ENCODE measurements at places on chromosomes 2 and 18. TPM values are rescaled to one million over a fixed set of nuclear protein-coding genes. Genes with fewer than 3 reads are reported as not detected.

Gene SETBP1
- 2.7 TPM for total RNA-seq

Gene TRMT61B
- total RNA-seq, result 13.1 TPM

Gene LCT
- 0.13 TPM for total RNA-seq

Gene SERPINB10
- total RNA-seq, result not detected

Gene WDR54
- total RNA-seq, result 79.5 TPM

Gene CGREF1
- total RNA-seq, result 1.5 TPM

Gene HOXD12
- not detected for total RNA-seq

Gene BOLL
- total RNA-seq, result not detected

Gene TCF7L1
- not detected for total RNA-seq

Gene NT5DC4
- total RNA-seq, result not detected

Gene KIAA2012
- not detected for total RNA-seq

Gene GAL3ST2
- 0.20 TPM for total RNA-seq

Gene RFX8
- total RNA-seq, result 1.0 TPM

Gene ALPI
- not detected for total RNA-seq

Gene COLEC11
- total RNA-seq, result not detected

Gene SLC9A4
- 0.10 TPM for total RNA-seq

Data from activated naive CD4-positive, alpha-beta T cell treated with anti-CD3 and anti-CD28 coated beads, Interleukin-2, amount 10 ng/mL, durations not matched to agents 5 hours and 36 hours (primary cell).